Memory B cell (primary cell): ENCODE measurements at places on chromosomes 6 and 20.

DNA sequence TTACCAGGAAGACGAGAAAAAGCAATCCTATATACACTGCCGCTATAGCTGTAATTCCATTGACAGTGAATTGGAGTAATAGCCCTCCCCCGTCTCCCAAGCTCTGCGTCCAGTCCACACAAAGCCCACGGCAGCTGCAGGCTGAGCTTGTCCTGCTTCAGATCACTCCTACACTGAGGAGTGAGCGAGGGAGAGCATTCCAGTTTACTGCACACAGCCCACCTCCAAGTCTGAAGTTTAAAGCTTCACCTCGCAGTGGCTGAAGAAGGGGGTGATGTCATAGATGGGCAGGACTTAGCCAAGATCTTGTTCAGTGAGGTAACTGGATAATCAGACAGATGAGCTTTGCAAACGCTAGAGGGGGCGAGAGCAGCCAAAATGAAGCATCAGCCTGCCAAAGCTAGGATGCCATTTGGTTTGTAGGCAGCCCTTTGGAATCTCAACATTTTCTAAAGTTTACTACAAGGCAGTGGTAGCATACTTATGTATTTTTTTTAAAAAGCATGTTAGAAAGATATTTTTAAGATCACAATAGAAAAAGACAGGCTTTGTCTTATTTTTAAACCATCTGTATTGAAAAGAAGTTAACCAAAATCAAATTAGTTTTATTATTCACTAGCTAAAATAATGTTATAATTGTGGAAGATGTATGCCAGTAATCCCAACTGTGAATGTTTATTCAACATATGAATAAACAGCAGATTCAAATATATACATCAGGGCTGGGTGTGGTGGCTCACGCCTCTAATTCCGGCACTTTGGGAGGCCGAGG lies at the start of gene FLRT3:
TSS of gene FLRT3 (minus strand) at position 213 of the 772 bp plus-strand sequence. CDS start 10,106 bp downstream, outside the sequence.
- H3K36me3 ChIP-seq, result no peaks in the 10 kb centered on the region
- no peak within 1 kb of the TSS for H3K27ac ChIP-seq
- peak; percentile 11 for DNase-seq
- no peaks in the 10 kb centered on the region for H3K4me1 ChIP-seq

- H3K27me3 ChIP-seq, result peaks cover 14% of the 10 kb centered on the region
- H3K36me3 ChIP-seq, result no peaks in the 10 kb centered on the region
- H3K4me1 ChIP-seq, result no peaks in the 10 kb centered on the region
- H3K27ac ChIP-seq, result no peak overlapping the region
- DNase-seq, result no peak
These were observed 53.2 kb downstream of the SOBP start for GRCh38 chr6:107543088-107543487.

- no peaks in the 10 kb centered on the region for H3K27me3 ChIP-seq
- H3K4me1 ChIP-seq, result peaks cover 39% of the 10 kb centered on the region
- H3K4me3 ChIP-seq, result peak overlapping the region; percentile 86
- no peak for DNase-seq
These were observed 142.1 kb upstream of the SHLD1 start for GRCh38 chr20:5608104-5608441.

DNA sequence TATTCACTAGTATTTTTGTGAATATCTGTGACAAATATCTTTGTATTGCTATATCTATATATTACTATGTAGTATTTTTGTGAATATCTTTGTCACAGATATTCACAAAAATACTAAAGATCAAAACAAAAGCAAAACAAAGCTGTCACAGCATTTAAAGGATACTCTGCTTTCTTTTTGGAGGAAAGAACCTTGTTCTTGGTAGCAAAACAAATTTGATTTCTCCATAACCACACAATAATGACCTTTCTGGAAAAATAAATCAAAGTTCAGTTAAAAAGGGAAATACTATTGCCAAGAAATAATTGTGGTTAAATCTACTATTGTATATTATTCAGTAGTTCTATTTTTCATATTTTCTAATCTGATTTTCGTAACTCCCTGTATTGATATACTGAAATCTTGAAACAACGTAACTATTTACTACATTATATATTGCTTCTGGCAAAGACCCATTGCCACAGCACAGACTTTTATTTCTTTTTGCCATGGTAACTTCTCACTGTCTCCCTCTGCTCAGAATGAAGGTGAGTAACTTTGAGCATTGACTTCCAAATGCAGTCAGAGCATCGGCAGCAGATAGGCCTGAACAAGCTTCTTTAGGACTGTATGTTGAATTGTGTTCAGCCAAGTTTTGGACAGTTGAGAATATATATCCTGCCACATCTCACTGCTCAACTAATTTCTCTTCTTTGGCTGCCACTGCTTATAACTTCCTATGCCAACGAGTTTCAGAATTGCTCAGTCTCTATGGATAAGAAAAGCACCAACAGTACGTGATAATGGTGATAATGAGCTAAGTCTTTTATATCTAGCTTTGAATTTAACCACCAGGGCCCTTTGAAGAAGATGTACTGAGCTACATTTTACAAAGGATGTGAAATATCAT lies 1097.2 kb upstream of the GJE1 start:
- no peak for DNase-seq
- H3K27me3 ChIP-seq, result no peaks in the 10 kb centered on the region
- no peak overlapping the region for H3K27ac ChIP-seq

DNA sequence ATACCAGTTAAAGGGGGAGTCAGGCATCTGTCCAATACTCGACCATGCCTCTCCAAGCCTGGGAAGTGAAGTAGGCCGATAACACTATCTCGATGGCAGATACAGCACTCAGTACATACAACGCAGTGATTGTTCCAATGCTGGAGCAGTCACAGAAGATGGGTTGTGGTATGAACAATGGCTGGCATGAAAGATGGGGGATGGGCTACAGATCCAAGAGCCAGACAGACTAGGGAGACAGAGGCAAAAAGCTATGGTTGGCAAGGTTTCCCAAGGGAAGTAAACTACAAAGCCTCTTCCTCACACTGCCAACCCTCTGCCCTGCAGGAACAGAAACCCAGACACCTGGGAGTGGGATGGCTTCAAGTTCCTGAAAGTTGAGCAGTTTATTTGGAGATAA lies 19.2 kb downstream of the FKBP1A start:
- peak overlapping the region; percentile 53 for H3K27ac ChIP-seq
- H3K36me3 ChIP-seq, result peaks cover 14% of the 10 kb centered on the region
- no peak for DNase-seq
- no peaks in the 10 kb centered on the region for H3K27me3 ChIP-seq
- peaks cover 29% of the 10 kb centered on the region for H3K4me1 ChIP-seq
